NCI-H510A (cell line): ENCODE measurements at places on chromosomes 4 and X.

DNA sequence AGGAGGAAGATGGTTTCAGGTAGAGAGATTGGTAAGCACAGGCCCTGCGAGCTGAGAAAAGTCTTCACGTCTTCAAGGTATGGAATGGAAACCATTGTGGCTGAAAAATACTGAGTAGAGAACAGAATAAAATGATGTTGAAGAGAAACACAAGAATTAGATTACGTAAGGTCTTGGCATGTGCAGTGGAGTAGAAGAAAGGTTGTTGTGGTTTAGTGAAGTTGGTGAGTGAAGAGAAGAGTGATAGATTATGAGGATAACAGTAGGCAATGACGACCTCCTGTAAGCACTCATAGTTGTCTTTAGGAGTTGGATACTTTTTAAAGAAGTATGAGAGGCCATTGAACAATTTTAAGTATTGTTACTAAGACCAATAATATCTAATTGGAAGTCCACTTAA is 642.6 kb downstream of the PCDH7 start:
- no peak for DNase-seq

- no peak for DNase-seq
These were observed 26.0 kb downstream of the CAPN6 start for GRCh38 chrX:111244235-111244750.

DNA sequence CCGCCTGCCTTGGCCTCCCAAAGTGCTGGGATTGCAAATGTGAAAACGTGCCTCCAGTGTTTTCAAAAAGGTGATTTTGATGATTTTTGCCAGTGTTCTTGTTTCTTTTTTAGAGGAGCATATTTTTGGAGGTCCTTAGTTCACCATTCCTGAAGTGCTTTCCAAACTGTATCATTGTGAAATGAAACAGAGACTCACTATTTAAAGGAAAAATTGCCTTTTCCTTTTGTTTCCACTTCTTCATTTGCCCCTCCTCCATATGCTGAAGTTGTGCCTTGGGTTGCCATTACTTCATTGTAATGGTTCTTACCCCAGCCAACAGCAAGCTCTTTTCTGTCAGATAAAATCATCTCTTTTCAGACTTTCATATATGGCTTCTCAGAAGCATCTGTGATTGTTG is 164.4 kb downstream of the FNIP2 start:
- no peak for DNase-seq

- DNase-seq = no peak
These were observed 652.1 kb downstream of the ANKRD50 start for GRCh38 chr4:124060261-124060918.

- DNase-seq = no peak
These were observed 81.4 kb downstream of the FBXW7 start for GRCh38 chr4:152454398-152455011.

- DNase-seq = no peak
These were observed 46.7 kb downstream of the RUFY3 start for GRCh38 chr4:70768301-70768948.

GRCh38 chr4:3044870-3045819 is 29.2 kb downstream of the HTT-AS start:
- no peak for DNase-seq

DNA sequence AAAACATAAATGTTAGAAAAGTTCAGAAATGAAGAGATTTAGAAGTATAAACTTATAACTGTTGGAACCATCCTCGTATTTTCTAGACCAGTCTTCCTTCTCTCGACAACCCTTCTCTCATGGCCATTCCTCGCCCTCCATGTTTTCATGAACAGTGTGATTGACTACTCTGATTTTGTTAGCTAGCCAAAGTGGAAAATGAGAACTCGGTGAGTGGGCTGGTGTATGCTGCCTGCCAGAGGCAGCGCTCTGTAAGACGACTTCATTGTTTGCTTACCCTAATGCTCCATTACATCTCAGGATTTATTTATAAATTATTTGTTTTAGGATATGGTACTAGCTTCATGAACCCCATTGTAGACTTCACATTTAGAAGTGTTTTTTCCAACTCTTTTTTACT is 153.0 kb downstream of the CBR4 start:
- no peak for DNase-seq
